ENCODE measurements at places on chromosomes 11 and 22.

GRCh38 chr11:121090145-121090721, 10.8 kb upstream of the TECTA start:
- no peak for DNase-seq

DNA sequence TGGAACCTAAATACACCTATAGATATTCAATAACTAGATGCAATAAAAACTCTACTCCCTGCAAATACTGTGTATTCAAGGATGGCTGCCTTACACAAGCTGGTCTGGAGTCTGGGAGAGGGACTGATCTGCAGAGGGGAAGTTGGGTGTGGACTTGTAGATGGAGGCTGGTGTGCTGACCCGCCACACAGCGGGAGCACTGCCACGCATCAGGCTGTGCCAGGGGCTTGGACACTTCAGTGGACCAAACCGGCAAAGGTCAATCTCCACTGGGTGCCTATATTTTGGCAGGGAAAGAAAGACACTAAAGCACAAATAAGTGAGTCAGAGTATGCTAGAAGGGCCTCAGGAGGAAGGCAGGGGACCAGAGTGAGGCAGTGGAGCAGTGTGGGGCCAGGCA, 2.1 kb upstream of the SHANK3 start:
- DNase-seq = no peak

DNA sequence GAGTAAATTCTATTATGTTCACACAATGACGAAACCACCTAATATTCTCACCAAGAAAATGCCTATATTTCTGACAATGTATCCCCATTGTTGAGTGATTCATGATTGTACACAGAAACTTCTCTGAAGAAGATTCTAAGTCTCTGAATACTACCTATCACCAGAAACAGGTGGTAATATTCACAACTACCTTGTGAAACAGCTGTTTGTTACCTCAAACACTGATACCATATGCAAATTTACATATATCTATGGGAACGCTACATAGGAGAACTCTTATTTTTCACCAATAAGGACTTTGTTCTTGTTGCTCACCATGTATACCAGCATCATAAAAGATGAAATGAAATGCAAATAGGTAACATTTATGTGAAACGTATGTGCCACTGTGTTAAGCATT, 59.3 kb downstream of the PDGFD start:
- DNase-seq = no peak

- no peak for DNase-seq
Measured at GRCh38 chr11:117766576-117766975, 30.4 kb downstream of the DSCAML1 start.

DNA sequence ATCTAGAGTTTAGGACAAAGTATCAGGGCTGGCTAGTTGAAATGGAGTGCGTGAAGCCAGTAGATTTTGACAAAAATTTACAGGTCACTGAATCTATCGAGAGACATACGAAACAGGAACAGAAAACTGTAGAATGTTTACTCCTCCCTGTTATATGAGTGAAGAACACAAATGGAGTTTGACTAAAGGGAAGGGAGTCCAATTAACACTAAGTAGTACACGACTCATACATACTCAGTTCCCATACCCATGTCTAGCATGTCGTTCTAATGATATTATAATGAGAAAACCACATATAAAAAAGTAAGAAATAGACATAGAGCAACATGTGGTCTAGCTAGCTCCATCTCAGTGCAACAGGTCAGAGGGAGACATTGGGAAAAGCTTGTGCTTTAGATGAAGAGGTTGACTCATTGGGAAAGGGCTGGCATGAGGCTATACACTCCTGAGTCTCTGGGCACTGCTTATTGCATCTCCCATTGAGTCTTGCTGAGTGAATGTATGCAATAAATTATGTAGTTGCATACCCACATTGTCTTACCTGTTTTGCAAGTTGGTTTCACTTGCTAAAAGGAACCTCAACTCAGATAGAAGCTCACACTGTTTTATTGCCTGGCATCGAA, 43.5 kb downstream of the CD44 start:
- no peak for DNase-seq

- DNase-seq = no peak
Measured at GRCh38 chr11:70109006-70109405, 30.9 kb downstream of the ANO1 start.

- DNase-seq = no peak
Measured at GRCh38 chr11:14567064-14567651, 47.0 kb upstream of the PSMA1 start.

DNA sequence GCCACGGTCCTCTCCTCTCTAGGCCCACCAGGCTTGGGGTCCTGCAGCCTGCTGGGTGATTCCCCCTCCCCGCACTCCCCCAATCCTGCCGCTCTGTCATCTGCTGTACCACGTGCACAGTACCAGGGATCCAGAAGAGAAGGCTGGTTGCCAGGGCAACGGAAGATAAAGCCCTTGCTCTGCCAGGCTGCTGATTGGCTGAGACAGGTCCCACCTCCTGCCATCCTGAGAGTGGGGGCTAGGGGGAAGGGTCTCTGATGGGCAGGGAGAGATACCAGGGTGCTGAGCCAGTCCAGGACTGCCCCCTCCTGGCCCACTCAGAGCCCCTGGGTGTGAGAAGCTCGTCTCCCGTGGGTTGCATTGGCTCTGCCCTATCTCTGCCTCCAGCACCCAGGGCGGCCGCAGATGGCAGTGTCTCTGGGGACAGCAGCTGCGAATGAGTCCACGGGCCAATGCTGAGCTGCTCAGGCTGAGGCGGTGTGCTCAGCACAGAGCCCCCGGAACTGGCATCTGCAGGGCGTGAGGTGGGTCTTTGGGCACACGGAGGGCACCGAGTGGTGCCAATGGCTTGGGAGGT, at the start of gene SMIM45:
Gene SMIM45 (plus strand): TSS at position 253 of the 577 bp plus-strand sequence.
- DNase-seq = no peak

DNA sequence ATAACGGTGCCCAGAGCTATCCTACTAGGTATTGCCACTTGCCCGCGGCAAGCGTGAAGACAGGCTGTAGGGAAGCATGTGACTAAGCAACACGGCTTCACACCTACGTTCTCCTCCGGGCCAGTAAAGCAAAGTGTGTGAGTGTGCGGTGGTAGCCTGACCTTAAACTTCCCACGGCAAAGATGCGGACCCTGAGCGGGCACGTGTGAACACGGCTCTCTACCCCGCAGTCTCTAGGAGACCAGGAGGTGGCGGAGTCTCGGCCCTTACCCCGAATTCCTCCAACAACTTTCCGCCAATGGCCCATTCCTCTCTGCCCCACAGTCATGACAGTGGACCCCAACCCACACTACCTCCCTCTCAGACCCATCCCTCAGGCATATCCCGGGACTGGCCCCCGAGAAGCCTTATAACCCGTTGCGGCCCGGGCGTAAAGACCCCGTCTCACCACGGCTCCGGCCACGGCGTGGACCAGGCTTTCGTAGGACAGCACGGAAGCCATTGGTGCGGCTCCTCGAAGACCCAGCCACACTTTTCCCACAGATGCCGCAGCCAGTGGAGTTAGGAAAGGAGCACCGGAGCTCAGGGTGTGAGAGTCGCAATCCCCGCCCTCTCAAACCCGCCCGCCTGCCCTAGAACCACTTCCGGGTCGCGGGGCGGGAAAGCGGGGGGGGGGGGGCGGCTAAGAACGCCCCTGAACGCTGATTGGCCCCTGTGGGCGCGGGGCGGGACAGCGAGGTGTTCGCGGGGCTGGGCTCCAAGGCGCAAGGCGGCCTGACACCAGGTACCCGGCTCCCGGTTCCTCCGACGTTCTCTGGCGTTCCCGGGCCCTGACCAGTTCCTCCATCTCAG, at the start of gene SLC25A17:
Gene SLC25A17 (minus strand): TSS at position 600 of the 852 bp plus-strand sequence. CDS start 98 bp downstream, at position 502.
- DNase-seq = peak; percentile 85

- DNase-seq = no peak
Measured at GRCh38 chr11:58134151-58134550, 8.8 kb upstream of the OR9I1 start.

DNA sequence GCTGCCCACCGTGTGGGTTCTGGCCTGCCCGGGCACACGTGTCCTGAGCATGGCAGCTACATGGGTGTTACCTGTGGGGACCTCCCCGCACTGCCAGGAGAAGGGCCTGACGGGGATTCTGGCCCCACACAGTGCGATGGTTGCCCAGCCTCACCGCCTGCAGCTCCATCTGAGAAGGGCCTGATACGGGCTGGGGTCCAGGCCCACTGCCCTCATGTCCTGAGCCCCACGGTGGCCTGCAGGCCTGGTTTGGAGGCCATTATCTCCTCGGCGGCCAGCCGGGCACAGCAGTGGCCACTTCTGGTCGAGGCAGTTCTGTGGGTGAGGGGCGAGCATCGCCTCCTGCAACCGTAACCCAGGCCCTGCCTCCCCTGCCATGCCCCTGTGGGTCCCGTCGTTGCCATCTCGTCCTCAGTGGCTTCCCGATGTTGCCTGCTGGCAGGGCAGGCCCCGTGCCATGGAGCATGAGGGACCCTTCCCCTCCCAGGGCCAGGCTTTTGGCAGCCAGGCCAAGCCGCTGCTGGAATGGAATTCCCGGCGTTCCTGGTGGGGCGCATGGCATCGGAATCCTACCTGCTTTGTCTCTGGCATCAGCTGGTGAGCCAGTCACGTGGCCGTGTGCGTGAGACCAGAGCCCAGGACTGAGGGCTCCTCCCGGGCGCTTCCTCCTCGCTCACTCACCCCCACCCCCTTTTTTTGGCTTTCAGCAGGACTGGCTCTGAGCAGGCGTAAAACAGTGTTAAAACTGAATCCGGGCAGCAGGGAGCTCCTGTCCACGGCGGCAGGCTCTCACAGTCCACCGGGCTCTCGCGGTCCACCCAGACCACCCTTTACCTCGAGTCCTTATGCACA, 71.9 kb upstream of the PPARA start:
- DNase-seq = no peak

DNA sequence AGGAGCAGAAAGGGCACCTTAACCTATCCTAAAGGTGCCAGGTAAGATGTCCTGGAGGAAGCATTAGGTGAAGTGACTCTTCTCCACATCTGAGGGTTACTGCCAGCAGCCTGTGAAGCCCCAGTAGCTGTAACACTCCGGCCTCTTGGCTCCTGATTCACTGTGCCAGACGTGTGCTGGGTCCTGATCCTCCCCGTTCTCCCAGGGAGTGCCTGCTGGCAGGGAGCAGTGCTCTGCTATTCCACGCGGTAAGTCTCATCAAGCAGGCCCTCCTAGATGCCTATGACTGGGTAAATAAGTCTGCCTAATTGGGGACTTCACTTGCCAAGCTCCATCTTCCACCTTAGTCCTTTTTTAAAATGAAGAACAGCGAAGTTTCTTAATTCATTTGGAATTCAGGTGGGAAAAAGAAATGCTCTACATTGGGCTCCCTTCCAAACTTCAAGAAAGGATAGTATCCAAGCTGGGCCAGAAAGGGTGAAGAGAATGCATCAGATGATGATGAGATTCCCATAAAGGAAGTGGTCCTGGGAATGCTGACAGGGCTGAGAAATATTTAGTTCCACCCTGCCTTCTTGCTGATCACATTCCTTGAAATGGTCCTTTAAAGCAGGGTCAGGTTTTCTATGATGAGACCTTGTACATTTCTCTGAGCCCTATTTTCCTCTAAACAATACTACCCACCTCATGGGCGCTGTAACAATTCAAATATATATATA, 188.0 kb downstream of the MAML2 start:
- DNase-seq = no peak

DNA sequence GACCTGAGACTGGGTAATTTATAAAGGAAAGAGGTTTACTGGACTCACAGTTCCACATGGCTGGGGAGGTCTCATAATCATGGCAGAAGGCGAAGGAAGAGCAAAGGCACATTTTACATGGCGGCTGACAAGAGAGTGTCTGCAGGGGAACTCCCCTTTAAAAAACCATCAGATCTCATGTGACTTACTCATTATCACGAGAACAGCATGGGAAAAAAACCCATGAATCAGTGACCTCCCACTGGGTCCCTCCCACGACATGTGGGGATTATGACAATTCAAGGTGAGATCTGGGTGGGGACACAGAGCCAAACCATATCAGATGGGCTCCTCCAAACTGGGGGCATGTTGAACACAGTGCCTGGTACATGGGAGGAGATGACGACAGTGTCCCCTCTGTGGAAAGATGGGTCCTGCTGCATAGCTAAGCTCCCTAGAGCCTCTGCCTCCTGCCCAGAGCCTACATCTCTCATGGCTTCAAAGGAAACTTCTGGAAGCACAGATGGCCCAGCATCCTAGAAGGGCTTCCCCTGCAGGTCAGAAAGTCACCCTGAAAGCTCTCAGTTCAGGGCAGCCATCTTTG, 46.1 kb downstream of the MYEOV start:
- DNase-seq = no peak

DNA sequence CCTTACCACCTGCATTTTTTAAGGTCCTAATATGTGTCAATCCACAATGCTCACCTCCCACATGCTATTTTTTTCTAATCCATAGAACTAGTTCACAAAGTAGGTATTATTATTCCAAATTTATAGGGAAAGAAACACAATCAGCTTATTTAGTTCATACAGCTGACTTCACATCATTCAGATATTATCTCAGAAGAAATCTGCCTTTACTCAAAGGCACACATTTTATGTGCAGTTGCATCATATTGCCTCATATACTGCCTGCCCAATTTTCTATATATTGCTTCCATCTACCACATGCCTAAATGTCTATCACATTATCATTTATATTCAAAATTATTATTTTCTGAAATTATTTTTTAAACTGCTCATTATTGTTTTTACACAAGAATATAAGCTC, 88.7 kb upstream of the LUZP2 start:
- DNase-seq = no peak

DNA sequence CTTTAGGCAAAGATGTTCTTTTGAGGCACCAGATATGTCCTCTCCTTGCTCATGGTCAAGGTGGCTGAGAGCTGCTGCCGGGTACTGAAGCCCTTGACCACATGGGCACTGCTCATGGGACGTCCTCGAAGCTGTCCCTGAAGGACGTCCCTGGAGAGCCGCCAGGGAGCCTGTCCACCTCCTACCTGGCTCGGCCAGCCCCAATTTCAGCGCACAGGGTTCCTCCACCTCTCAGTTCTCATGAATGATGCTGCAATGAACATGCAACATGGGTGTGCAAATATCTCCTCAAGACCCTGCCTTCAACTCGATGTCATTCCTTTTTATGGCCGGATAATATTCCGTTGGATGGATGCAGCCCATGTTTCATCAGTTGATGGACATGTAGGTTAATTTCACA, 24.4 kb upstream of the TOLLIP start:
- DNase-seq = no peak

- no peak for DNase-seq
Measured at GRCh38 chr11:32531528-32531927, 52.1 kb upstream of the EIF3M start.

GRCh38 chr22:32660292-32660691, 141.2 kb upstream of the TIMP3 start:
- no peak for DNase-seq

Data from activated CD8-positive, alpha-beta memory T cell treated with anti-CD3 and anti-CD28 coated beads for 1 hour (primary cell).